Progenitor cell of endocrine pancreas (in vitro differentiated cells): ENCODE measurements at places on chromosomes 12 and 14. TPM values are rescaled to one million over a fixed set of nuclear protein-coding genes. Genes with fewer than 3 reads are reported as not detected.
A peak's percentile ranks its signal among the peaks of the same experiment; 100 is the strongest.

SLC6A12 gene
- total RNA-seq = 3.1 and 4.7 TPM in 2 replicates

RND1 gene
- 12.4 and 12.5 TPM in 2 replicates for total RNA-seq

LRRIQ1 gene
- 11.3 and 13.1 TPM in 2 replicates for total RNA-seq

OTUB2 gene
- total RNA-seq = 7.0 and 7.4 TPM in 2 replicates

TMEM132C gene
- 0.29 and 0.31 TPM in 2 replicates for total RNA-seq

HOXC9 gene
- total RNA-seq = not detected in 2 replicates

TEX52 gene
- total RNA-seq = not detected in 2 replicates

TAS2R7 gene
- not detected in 2 replicates for total RNA-seq

DNA sequence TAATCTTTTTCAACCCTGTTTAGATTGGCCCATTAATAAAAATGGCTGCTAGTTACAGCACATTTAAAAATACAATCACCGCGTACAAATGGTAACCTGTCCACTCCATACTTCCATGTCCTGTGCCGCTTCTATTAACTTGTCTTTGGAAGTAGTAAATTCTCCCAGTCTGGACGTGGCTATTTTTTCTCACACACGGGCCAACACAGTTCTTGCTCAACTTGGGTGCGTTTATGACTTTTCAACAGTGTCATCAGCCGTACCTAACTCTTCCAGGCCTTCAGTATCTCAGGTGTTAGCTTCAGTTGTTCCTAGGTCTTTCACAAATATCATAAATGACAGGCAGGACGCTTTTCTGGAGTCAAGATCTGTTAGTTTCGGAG lies 475 bp upstream of the PCNX1 start:
- no peak for DNase-seq
- peak overlapping the region; percentile 74 for H3K4me3 ChIP-seq
- H3K27ac ChIP-seq = peak overlapping the region; percentile 29
- peaks cover 26% of the 10 kb centered on the region for H3K4me1 ChIP-seq
- peaks cover 4% of the 10 kb centered on the region for H3K27me3 ChIP-seq
- H3K36me3 ChIP-seq = no peaks in the 10 kb centered on the region

DNA sequence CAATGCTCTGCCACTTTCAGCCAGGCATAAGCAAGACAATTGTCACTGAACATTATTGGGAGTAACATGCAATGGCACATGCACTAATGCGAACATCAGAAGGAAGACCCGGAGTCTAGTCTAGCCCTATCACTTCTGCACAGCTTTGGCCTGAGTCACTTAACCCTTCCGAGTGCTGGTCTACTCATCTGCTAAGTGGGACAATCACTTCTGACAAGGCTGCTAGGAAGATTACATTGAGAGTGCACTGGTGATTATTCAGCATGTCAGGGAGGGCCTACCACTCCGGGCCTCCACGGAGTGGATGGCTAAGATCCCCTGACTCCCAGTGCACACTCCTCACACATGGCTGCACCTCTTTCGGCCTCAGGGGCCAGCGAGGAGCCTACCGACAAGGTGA lies 240.9 kb downstream of the DPF3 start:
- H3K27ac ChIP-seq = no peak overlapping the region
- DNase-seq = no peak
- peaks cover 2% of the 10 kb centered on the region for H3K4me1 ChIP-seq

- no peak for DNase-seq
- H3K27me3 ChIP-seq = peaks cover 6% of the 10 kb centered on the region
- no peak overlapping the region for H3K27ac ChIP-seq
- H3K36me3 ChIP-seq = no peaks in the 10 kb centered on the region
- no peak overlapping the region for H3K4me3 ChIP-seq
Observed at GRCh38 chr12:106736051-106736957, 38.2 kb upstream of the RIC8B start.

DNA sequence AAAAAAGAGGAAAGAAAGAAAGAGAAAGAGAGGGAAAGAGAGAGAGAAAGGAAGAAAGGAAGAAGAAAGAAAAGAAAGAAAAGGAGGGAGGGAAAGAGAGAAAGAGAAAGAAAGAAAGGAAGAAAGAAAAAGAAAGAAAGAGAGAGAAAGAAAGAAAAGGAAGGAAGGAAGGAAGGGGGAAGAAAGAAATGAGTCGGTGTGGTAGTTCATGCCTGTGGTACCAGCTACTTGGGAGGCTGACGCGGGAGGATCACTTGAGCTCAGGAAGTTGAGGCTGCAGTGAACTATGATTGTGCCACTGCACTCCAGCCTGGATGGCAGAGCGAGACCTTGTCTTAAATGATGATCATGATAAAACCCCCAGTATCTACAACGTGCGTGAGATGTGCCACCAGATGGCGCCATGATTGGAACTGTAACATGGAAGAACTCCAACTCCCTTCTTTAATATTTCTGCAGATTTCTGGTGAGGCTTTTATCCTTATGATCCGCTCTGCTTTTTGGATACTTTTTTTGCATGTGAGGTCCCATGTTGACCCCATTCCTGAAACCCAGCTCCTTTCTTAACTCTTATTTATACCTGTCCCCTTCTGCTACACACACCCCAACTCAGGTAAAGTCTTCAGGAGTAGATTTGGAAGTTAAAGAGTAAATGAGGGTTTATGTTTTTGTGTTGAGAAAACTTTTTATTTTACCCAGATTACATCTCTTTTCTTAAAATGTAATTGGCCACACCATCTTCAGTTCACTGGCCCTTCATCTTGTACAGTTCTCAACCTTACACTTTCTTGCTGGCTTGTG lies 25.6 kb downstream of the RNASE10 start:
- no peak overlapping the region for H3K27ac ChIP-seq
- no peak overlapping the region for H3K4me3 ChIP-seq
- peaks cover 9% of the 10 kb centered on the region for H3K27me3 ChIP-seq
- H3K36me3 ChIP-seq = no peaks in the 10 kb centered on the region

DNA sequence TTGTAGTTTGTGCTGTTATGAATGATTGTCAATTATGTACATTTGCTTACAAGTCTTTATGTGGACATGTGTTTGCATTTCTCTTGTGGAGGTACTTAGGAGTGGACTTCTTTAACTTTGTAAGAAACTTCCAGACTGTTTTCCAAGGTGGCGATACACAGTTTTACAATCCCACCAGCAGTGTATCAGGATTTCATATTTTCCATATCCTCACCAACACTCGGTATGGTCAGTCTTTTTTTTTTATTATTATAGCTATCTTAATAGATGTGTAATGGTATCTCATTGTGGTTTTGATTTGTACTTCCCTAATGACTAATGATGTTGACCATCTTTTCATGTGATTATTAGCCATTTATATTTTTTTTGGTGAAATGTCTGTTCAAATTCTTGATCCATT lies 73.7 kb upstream of the KCNH3 start:
- peaks cover 8% of the 10 kb centered on the region for H3K4me1 ChIP-seq
- H3K4me3 ChIP-seq = no peak overlapping the region
- no peak for DNase-seq
- no peaks in the 10 kb centered on the region for H3K27me3 ChIP-seq
- H3K36me3 ChIP-seq = peaks cover 14% of the 10 kb centered on the region

DNA sequence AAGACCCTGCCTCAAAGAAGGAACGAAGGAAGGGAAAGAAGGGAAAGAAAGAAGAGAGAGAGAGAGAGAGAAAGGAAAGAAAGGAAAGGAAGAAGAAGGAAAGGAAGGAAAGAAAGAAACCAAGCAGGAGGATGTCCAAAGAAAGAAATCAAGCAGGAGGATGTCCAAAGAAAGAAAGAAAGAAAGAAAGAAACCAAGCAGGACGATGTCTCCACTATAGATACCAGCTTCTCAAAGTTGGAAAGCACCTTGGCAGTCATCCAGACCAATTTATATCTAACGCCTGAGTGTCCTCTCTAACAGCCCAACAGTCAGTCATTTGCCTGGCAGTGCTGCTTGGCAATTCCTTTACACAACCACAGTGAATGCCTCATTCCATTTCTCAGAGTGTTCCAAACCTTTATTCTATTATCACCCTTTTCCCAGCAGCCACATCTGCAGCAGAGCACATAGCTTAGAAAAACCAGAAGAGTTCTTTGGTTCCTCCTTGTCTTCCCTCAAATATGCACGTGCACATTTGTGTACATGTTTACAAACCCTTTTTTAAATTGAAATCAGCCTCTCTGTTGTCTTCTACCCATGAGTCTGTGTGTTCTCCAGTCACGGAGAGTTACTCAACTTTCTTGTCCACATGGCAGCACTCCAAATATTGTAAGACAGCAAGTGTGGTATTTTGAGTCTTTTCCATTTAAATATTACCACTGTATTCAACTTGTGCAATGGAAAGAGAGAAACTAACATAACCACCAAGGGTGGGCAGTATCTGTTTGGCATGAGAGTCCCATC lies 138.4 kb downstream of the STXBP6 start:
- H3K4me3 ChIP-seq = no peak overlapping the region
- no peak overlapping the region for H3K27ac ChIP-seq
- DNase-seq = no peak
- peaks cover 23% of the 10 kb centered on the region for H3K4me1 ChIP-seq
- H3K27me3 ChIP-seq = no peaks in the 10 kb centered on the region

- peaks cover 2% of the 10 kb centered on the region for H3K4me1 ChIP-seq
- H3K4me3 ChIP-seq = peak overlapping the region; percentile 70
Observed at GRCh38 chr12:121918679-121919038, 267 bp downstream of the CFAP251 start.

- no peak overlapping the region for H3K4me3 ChIP-seq
- H3K27ac ChIP-seq = peak overlapping the region; percentile 10
- no peaks in the 10 kb centered on the region for H3K27me3 ChIP-seq
- peaks cover 13% of the 10 kb centered on the region for H3K4me1 ChIP-seq
Observed at GRCh38 chr12:3155702-3156370, 78.7 kb downstream of the TSPAN9 start.

DNA sequence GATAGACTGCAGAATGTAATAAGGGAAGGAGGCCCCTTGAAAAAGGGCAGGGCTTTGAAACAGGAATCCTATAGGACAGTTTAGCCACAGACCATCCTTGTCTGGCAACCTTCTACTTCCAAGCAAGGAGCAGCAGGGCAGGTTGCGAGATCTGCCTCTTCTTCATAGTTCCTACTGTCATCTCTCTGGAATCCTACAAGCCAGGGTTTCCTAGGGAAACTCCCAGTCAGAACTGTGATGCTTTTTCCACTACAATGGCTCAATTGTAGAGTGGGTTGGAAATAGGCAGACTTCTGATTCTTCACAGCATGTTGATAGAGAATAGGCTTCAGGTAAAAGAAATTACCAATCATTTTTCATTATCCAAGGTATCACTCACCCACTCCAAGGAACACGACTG lies 186.3 kb downstream of the DACT1 start:
- H3K36me3 ChIP-seq = no peaks in the 10 kb centered on the region
- no peak overlapping the region for H3K27ac ChIP-seq
- no peak for DNase-seq
- H3K27me3 ChIP-seq = no peaks in the 10 kb centered on the region
- no peaks in the 10 kb centered on the region for H3K4me1 ChIP-seq
- no peak overlapping the region for H3K4me3 ChIP-seq
